ENCODE measurements at places on chromosomes 11 and 22.

DNA sequence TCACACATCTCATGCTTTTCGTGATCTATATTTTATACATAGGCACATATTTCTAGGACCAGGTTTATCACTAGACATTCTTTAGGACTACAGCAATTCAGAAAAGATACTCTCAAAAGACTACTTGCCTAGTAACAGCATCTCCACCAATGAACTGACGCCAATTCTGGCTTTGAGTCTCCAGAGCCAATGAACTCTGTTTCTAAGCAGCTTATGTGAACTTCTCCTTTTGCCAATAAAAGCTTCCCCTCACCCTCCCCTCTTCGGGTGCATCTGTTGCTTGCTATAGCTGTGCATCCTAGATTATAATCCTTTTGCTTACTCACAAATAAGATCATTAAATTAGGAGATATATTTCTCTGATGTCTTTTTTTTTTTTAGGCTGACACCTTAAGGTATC, 11.4 kb upstream of the ANKK1 start:
- DNase-seq, result no peak

DNA sequence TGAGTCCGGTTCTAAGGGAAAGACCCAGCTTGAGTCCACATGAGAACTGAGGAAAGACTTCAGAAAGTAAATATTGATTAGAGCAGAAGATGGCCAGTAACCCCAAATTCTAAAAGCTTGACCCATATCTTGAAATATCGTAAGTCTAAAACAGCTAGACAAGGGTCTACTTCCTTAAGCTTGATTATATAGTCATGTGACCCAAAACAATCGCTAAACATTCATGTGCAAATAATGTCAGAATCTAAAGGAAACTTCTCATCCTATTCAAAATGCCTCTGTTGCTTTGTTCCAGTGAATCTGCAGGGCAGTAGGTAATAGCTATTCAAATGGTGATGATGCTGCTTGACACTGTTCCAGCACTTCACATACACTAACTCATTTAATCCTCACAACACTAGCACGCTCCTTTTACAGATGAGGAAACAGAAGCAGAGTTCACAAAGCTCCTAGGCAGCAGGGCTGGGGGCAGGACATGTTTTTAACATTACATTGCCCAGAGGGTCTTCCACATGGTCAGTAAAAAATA, 52.6 kb downstream of the TCF20 start:
- DNase-seq, result no peak

- DNase-seq, result no peak
Measured at GRCh38 chr11:8721609-8722500, 39.3 kb downstream of the RPL27A start.

- no peak for DNase-seq
Measured at GRCh38 chr22:41311487-41311886, 10.2 kb downstream of the ZC3H7B start.

DNA sequence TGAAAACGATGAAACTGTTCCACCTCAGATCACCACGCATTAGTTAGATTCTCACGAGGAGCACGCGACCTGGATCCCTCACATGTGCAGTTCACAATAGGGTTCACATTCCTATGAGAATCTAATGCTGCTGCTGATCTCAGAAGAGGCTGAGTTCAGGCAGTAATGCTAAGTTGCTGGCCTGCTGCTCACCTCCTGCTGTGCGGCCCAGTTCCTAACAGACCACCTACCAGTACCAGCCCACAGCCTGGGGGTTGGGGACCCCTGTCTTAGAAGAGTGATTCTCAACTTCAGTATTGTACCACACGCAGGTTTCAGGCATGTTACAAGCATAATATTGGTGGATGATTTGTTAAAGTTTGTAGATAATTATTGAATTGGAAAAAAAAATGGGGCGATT, 182.7 kb downstream of the BLID start:
- no peak for DNase-seq

DNA sequence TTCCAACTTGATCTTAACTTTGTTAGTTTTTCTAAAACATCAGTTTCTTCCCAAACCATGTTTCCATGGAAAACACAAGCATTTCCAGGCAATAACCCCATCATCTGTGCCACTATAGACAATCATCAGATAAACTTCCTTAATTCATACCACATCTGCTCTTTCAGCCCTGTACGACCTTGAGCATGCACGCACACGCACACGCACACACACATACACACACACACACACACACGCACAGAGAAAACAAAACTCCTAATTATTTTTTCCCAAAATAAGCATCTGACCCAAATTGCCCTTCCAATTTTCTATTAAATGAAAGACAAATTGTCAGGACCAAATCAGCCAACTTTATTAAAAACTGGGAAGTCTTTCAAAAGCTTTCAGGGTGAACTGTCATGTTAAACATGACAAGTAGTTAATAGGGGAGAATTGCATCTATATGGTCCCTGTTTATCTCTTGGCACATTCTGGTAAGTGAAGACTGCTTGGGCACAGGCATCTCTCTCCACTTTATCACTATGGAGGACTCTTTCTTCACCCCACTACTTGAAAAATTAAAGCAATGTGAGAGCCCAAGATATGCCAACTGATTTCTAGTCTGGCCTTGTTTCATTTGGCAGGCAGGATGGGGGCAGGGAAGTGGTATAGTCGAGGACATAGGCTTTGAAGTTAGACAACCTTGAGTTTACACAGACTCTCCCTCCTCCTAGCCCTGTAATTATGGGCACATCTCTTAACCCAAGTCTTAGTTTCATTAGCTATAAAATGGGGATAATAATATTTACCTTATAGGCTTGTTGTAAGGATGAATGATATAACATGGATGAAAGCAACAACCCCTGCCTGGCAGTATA, 15.1 kb downstream of the ADM start:
- DNase-seq, result no peak

GRCh38 chr11:65501472-65502273, 2.8 kb downstream of the MALAT1 start:
- DNase-seq, result no peak

DNA sequence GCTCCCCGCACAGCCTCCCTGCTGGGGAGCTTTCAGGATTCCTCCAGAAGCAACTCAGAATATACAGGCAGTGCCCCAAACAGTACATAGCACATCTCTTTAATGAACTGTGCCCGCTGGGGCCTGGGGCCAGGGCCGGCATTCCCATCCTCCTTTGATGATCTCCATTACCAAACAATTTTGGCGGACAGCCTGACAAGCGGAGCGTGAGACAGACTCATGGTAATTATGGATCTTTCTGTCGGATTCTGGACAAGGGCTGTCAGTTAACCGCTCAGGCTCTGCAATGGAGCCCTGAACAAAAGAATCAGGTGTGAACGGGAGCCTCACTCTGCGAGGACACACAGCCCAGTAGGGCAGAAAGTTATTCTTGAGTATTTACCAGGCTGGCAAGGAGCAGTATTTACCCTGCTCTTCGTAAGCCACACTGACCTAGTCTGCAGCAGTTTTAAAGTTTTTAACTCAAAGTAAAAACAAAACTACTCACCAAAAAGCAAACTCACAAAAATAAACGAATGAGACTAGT, 174.0 kb downstream of the TBC1D22A start:
- DNase-seq, result no peak

DNA sequence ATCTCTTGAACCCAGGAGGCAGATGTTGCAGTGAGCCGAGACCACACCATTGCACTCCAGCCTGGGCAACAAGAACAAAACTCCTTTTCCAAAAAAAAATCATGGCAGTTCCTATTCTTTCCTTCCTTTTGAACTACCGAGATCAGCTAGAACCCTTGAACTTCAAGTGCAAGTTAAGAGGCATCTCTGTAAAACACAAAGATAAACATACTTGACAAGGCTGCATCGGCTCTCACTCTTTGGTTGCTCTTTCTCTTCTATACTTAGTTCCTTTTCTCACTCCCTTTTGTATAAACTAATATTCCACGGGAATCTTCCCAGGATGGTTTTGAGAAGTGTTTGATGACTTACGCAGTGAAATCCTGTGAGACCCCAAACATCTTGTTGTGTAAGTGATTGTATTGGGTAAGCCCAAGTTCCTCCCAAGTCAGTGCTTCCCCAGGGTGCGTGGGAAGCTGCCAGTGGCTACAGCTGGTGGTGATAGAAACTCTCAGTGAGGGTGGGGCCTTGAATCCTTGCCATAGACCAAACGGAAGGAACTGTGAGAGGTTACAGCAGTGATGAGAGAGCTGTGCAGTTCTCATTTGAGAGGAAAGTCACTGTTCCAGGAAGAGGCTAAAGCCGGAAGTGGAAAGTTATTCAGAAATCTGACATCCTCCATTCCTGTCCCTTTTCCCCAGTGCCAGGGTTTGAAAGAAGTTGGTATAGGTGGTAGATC, 24.1 kb upstream of the CDC42EP2 start:
- DNase-seq, result no peak

- no peak for DNase-seq
Measured at GRCh38 chr11:86801364-86801763, 1.0 kb downstream of the PRSS23 start.

GRCh38 chr11:83816572-83817187, 530.5 kb upstream of the CCDC90B start:
- DNase-seq, result no peak

DNA sequence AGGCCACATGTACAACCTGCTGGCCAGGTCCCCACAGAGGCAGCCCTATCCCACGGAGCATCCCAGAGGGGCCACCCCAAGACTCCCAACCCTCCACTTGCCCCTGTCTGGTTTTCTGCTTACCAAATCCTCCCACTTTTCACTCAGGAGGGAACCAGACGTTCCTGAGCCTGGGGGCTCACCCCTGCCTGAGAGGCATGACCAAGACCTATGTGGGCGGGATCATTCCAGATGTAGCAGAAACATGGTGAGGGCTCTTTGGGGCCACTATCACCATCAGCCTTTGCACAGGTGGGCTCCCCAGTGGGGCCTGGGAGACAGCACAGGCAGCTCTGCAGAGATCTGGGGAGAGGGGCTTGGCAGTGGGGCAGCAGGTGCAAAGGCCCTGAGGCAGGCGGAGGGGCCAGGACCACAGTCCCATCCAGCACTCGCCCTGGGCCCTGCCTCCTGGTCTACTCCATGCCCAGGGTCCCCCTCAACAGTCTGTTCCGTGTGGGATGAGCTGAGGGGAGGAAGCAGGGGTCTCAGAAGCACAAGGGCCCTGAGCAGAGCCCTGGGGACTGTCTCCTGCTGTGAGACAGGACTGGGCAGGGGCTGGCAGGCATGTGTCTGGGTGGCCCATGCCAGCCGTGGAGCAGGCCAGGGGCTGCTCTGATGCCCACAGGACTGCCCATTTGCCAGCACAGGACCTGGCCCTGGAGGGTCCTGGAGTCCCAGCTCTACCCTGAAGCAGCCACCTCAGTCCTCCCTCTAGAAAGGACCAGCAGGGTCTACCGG, 9.4 kb downstream of the PIM3 start:
- DNase-seq, result peak; percentile 47

GRCh38 chr22:41234815-41235695, 5.7 kb downstream of the CHADL start:
- no peak for DNase-seq

DNA sequence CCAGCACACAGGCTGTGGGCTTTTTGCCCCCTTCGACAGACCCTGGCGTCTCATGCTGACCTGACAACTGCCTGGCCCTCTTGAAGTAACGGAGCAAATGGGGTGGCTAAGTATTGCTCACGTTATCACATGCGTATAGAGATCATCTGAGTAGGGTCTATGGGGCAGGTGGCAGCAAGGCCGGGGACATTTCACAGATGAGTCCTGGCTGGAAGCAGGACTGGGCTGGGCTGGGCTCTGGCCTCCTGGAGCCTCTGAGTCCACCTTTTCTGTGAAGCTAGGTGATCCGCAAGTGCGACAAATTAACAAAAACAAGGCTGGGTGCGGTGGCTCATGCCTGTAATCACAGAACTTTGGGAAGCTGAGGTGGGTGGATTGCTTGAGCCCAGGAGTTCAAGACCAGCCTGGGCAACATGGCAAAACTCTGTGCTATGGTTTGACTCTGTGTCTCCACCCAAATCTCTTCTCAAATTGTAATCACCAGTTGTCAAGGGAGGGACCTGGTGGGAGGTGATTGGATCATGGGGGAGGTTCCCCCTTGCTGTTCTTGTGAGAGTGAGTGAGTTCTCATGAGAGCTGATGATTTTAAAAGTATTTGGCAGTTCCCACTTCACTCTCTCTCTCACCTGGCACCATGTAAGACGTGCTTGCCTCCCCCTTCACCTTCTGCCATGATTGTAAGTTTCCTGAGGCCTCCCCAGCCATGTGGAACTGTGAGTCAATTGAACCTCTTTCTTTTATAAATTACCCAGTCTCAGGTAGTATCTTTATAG, 122.0 kb downstream of the MPPED1 start:
- DNase-seq, result no peak

DNA sequence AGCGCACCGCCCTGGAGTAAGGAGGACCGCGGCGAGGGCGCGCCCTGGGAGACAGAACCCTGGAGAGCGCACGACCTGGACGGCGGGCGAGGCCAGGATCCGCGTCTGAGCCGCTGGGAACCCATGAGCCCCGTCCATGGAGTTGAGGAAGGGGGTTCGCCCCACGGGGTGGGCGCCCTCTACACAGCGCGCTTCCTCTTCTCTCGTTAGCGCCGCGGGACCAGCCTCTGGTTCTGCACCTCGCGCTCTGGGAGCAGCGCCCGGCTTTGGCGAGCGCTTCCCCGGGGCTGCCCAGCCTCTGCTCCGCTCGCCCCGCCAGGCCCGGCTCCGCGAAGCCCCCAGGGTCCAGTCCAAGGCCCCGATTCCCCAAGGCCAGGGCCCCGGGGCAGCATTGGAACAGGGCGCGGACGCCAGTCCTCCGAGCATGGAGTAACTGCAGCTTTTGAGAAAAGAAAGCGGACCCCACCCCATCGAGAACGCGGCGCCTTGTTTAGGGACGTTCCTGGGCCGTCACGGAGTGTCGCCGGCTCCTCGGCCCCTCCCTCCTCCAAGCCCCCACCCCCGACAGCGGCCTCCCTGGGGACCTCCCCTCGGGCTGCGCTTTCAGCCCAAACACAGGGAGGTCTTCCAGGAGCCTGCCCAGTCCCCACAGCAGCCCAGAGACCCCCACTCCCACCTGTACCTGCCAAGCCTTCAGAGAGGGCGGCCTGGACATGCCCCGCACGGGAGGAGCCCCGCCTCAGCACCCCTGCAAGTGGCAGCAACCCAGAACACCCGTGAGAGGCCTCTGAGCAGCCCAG, 56.2 kb downstream of the BRD1 start:
- DNase-seq, result no peak

GRCh38 chr11:72179049-72179803, 12.7 kb upstream of the FOLR1 start:
- no peak for DNase-seq

All from CD8-positive, alpha-beta T cell (primary cell).